ENCODE measurements at places on chromosomes 2 and 18.
A peak's percentile ranks its signal among the peaks of the same experiment; 100 is the strongest.

DNA sequence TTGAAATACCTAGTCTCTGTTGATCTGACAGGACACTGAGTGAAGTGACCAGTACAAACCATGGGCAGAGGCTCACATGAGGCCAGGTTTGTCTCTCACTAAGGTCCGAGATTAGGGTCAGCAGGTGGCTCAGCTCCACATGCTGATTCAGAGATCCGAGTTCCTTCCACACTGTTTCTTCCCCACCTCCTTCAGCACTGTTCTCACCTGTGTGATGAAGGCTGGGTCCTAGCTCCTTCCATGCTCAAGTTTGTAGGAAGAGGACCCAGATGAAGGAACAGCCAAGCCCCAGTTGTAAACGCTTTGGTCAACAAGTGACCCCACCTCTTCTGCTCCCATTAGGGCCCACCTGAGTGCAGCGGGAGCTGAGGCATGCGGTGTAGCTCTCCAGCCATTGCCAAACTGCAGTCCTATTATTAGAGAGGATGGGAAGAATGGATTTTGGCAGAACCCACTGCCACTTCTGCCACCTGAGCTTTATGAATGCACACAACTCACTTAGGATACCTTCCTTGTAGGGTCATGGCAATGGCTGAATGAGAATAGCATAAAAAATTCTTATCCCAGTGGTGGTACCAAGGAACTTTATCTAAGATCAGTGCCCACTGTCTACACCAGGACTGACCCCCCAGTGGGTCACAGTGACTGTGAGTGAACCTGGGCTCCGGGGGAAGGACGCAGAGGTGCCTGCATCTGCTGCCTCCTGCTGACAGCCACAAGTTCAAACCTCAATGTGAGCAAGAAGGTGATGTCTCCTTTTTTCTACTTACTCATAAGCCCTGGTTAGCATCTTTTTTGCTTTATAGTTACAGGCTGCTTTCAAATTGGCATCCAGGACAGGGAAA lies 324.8 kb upstream of the HS6ST1 start:
- DNase-seq: no peak

DNA sequence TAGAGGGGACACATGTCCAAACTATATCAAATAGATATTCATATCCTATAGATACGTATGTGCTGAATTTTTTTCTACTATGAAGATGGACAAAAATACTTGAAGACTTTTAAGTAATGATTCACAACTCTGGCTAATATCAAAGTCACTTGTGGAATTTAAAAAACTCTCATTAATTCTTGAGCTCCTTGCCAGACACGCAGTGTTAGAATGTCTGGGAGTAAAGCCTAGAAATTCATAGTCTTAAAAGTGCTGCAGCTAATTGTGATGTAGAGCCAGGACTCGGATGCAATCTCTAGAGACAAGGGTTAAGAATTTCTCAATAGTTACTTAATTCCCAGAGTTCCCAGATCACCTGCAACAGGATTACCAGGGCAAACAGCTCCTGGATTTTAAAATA lies 107.4 kb downstream of the ARL6IP6 start:
- DNase-seq: no peak

GRCh38 chr18:57915865-57916582 lies 112.9 kb upstream of the ATP8B1 start:
- peak; percentile 32 for DNase-seq

- no peak for DNase-seq
These were observed 27.5 kb downstream of the CCNT2 start for GRCh38 chr2:134946073-134946472.

GRCh38 chr2:67057901-67058703 lies 339.0 kb upstream of the ETAA1 start:
- no peak for DNase-seq

DNA sequence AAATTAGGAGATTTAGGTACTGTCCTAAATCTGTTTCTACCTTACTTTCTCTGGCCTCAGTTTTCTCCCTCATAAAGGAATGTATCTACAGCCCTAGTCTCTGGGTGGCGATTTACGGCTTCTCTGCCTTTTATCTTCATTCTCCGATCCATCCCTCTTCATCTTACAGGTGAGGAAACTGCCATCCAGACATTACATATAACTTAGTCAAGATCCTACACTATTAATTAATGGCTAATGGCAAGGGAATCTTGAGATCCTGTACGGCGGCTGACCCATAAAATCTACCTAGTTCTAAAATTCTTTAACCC lies 386 bp upstream of the YIPF4 start:
- no peak for DNase-seq

- no peak for DNase-seq
These were observed 286.5 kb upstream of the CRIM1 start for GRCh38 chr2:36069074-36069473.

GRCh38 chr2:207479198-207479785 lies 50.5 kb upstream of the CREB1 start:
- DNase-seq: no peak

DNA sequence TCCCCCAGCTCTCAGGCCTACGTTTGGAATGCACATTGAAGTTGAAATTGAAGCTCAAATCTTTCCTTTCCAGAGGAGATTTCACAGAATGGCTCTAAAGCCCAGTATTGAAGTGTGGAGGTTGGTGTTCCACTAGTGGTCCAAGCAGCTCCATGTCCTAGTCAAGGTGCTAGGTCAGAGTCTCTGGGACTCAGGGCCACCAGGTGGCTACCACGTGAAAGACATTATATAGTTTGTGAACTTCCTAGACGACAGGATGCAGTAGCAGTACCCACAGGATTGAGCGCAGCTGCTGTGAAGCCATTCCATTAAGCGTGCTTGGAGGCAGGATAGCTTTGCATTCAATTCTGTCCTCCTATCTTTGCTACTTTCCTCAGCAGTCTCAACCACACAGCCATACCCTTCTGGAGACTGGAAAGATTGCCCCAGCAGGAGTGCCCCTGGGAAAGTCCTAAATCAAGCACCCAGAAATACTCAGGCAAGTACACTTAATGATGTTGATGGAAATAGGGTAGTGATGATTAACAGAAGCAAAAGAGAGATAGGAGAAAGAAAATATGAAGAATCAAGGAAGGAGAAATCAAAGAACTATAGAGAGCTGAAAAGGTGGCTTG lies 4.7 kb upstream of the TGFA start:
- no peak for DNase-seq

GRCh38 chr2:100018341-100019193 lies 123.8 kb downstream of the AFF3 start:
- no peak for DNase-seq

- no peak for DNase-seq
These were observed 78.0 kb downstream of the MYO3B start for GRCh38 chr2:170255971-170256370.

DNA sequence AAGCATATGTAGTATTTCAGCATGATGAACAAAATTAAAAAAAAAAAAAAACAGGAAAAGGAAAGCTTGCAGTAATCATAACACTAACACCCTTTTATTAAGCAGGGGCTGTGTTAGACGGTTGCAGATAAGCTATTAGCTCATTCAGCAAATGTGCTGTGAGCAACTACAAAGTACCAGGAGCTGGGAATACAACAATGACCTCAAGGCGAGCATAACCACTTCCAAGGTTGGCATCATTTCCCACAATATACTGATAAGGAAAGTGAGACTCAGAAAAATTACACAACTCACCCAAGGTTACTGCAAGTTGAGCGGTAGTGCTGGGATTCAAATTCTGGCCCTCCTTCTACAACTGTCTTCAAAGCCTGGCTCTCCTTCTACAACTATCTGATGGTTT lies 38.2 kb upstream of the ACTR3 start:
- no peak for DNase-seq

- peak; percentile 67 for DNase-seq
These were observed 34.5 kb downstream of the NEURL3 start for GRCh38 chr2:96470636-96471035.

- no peak for DNase-seq
These were observed 97.3 kb downstream of the FMNL2 start for GRCh38 chr2:152432206-152432653.

DNA sequence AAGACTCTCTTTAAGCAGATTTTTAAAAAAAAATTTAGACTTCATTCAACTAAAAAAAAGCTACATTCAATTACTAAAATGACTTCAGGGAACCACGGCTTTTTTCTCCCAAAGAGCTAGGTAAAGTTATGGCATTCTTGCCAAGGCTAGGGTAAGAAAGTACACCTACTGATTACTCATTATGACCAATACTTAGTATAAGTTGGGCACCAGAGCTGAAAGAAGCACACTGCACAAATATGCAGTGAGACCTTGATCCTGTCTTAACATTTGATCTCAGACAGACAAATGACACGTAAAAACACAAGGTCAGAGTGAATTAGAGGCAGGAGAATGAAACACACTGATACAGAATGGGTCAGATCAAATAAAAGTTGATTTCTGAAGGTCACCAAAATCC lies 88.7 kb downstream of the THADA start:
- DNase-seq: no peak

DNA sequence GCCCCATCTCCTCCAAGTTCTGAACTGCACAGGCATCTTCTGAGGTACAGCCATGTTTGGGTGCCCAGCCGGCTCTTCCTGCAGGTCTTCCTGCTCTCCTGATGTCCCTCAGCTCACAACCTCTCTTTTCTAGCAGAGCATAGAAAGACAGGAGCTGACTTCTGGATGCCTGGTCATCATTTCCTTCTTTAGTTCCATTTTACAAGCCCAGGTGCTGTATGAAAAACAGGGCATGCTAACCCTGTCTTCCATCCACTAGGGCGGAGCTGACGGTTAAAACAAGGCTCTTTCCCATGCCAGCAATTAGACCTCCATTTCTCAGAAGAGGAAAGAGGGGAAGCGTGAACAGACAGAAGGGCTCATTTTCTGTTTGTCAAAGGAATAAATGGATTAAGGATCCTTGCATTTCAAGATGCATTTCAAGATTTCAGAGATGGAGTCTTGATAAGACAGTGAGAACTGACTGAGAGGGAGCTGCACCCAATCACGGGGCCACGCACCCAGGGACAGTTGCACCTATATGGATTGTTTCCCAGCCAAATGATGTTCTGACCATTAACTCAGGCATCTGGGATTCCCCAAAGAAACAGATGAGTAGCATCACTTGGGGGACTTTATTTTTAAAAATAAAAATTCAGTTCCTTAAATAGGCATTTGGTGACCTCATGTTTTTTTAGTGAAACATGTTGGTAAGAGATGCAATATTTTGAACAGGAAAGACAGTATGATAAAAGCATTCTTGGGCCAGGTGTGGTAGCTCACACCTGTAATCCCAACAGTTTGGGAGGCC lies 45.8 kb upstream of the EML6 start:
- DNase-seq: no peak

GRCh38 chr18:51666763-51667191 lies 469.3 kb upstream of the MEX3C start:
- DNase-seq: no peak

DNA sequence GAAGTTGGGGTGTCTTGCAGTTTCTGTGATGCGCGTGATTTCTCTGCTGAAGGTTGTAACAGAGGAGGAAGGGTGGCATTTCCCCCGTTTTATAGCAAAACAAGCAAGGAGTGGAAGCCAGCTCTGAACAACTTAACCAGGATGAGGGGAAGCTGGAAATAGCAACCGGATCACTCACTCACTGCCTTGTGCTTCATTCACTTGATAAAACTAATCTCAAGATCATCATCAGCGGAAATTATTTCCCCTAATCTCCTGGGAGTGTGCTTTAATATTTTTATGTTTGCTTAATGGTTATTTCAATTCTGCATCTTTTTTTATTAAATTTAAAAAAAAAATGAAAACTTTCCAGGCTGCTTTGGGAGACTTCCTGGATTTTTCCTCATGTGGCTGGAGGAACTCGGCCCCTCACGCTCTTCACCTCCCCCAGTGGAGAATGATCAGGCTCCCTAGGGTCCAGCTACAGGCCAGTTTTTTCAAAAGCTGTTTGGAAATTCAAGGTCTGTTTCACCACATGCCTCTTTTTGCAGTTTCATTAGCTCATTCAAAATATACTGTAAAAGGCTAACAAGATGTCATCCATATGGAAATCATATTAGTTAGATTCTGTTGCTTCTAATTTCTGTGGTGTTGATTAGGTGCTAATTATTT lies 31.7 kb downstream of the CABLES1 start:
- no peak for DNase-seq

DNA sequence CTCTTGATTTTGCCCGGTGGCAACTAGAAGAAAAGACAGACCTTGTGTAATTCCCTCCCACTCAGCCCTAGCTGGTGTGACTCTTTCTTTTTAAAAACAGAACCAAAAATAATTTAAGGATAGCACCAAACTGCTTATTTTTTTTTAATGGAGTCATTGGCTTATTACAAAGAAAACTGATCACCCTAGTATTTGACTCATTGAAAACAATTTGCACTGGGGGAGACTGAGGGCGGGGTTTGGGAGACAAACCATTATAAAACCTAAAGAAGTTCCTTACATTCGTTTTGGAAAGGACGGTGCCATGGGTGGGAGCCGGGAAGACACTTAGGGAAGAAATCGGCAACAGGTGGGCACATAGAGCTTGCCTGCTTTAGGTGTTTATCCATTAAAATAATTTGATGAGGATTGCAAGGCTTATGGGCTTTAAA lies 2.5 kb downstream of the PAX3 start:
- DNase-seq: no peak

DNA sequence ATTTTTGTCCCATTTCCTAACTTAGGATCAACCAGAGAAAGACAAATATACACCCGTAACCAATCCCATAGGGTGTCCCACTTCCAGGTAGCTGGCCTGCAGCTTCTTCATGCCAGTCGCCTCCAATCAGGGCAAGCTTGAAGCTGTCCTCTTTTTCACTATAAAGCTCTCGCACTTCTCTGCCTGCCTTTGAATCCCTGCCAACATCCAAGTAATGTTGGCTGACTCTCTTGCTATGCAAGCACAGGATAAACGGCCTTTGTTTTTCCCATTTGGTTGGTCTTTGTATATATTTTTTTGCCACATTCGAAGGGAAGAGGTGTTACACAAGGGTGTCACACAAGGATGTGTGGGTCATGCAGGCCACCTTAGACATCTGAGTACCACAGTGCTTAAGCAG lies 388.8 kb downstream of the CBLN2 start:
- no peak for DNase-seq

- no peak for DNase-seq
These were observed 1371.2 kb downstream of the LRP1B start for GRCh38 chr2:140759426-140760156.

- DNase-seq: no peak
These were observed 348.6 kb downstream of the ANAPC1 start for GRCh38 chr2:111535404-111535803.

- no peak for DNase-seq
These were observed 27.9 kb upstream of the CDCA7 start for GRCh38 chr2:173326806-173327205.

GRCh38 chr2:47070920-47071824 lies 83.9 kb downstream of the STPG4 start:
- DNase-seq: peak; percentile 68

DNA sequence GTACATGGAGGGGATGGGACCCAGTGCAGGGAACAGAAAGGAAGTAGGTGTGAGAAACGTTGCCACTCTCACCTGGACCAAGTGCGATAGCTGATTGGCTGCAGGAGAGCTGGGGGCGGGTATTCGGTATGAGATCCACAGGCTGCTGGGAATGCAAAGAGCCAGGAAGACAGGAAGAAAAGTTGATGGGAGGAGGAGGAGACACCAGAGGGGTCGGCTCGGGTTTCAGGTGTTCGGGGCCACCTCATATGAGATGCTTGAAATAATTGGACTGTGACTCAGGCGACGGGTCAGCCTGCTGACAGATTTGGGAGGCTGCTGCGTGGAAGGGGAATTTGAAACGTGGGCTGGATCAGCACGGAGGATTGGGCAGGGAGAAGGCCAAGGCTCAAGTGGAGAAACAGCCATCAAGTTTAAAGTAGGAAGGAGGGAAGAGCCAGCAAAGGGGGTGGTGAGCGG lies 65.1 kb downstream of the MRPS9 start:
- DNase-seq: no peak

GRCh38 chr18:23387265-23387664 lies 65.8 kb upstream of the RIOK3 start:
- no peak for DNase-seq

GRCh38 chr2:44679990-44680389 lies 261.5 kb upstream of the SIX3 start:
- DNase-seq: no peak

Data from colonic mucosa (tissue), 4 donors.